ENCODE measurements at places on chromosomes 7 and 10. TPM values are rescaled to one million over a fixed set of nuclear protein-coding genes. Genes with fewer than 3 reads are reported as not detected.

Gene ICA1
- total RNA-seq = 70.0 TPM

Gene GIMAP2
- total RNA-seq = 4.5 TPM

Gene SSBP1
- total RNA-seq = 100.0 TPM

Gene STK31
- 0.24 TPM for total RNA-seq

Gene C10orf62
- 0.25 TPM for total RNA-seq

Gene ENKUR
- not detected for total RNA-seq

Gene PHKG1
- total RNA-seq = 23.6 TPM

All from right cardiac atrium (tissue), 5 donors.